ENCODE measurements at places on chromosomes 6 and 20.

GRCh38 chr6:586553-586952 is 70.3 kb downstream of the HUS1B start:
- no peak for DNase-seq

- DNase-seq: no peak
Measured at GRCh38 chr20:54585217-54585616, 109.8 kb downstream of the DOK5 start.

DNA sequence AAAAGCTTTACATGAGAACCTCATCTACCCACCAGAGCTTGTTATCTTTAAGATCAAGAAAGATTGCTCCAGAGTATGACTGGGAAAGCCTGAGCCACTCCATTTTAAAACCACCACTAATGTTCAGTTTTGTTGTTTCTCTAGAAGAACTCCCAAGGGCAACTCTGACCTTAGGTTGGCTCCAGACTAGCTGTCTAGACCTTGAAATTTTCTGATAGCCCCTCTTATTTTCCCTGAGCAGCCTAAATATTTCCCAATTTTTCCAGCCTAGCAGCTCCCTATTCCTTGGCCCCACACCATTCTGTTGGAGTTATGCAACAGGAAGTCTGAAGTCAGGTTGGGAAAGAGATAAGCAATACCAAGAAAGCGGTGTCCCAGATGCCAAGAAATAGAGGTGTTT is 84.6 kb upstream of the TCF21 start:
- no peak for DNase-seq

DNA sequence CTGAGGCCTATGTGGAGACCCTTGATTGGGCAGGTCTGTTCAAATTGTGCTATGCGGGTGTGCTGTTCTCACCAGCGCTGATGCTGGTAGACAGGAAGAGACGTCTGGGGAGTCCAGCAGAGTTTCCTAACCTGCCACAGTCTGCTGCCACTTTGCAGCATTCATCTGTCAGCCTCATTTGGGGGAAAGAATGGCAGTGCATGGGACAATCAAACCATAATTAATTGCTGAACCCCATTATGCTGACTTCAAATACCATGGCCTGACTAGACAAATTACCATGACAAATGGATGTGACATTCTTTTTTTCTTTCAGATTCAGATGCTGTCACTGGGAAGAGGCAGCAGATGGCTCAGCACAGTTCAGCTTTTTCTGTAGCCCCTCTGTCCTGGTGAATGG is 171.4 kb upstream of the SYNDIG1 start:
- DNase-seq: no peak

- peak; percentile 68 for DNase-seq
Measured at GRCh38 chr6:39934131-39934757, at the start of gene MOCS1. MOCS1 (minus strand) TSS chr6:39934462; CDS start chr6:39934417, 45 bp downstream.

- DNase-seq: no peak
Measured at GRCh38 chr6:153816366-153816765, 222.7 kb upstream of the OPRM1 start.

- peak; percentile 59 for DNase-seq
Measured at GRCh38 chr20:38601216-38602184, at the start of gene ARHGAP40. ARHGAP40 (plus strand) TSS chr20:38601809.

- DNase-seq: no peak
Measured at GRCh38 chr6:22601984-22602383, 32.6 kb downstream of the HDGFL1 start.

DNA sequence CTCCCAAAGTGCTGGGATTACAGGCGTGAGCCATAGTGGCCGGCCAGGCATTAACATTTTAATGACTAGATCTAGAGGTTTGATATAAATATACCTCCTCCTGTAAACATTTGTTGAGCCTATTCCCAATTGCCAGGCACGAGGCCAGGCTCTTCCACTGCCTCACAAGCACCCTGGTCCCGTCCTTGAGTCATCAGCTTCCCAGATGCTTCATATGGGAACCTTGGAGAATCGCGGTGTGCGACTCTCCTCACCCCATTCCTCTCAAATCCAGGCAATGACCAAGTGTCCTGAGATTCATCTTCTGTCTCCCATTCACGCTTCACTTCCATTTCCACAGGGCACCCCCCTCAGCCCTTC is 35.9 kb upstream of the PIM1 start:
- DNase-seq: no peak

Data from HuH-7.5 (cell line).